ENCODE measurements at places on chromosomes 2 and 18.

- no peak for DNase-seq
Observed at GRCh38 chr2:70978341-70979179, at the start of gene ANKRD53. Gene ANKRD53, plus strand, starts transcription at chr2:70978630. Its CDS starts 16 bp downstream, at chr2:70978646.

- no peak for DNase-seq
Observed at GRCh38 chr2:32357318-32358110, 691 bp downstream of the BIRC6 start.

DNA sequence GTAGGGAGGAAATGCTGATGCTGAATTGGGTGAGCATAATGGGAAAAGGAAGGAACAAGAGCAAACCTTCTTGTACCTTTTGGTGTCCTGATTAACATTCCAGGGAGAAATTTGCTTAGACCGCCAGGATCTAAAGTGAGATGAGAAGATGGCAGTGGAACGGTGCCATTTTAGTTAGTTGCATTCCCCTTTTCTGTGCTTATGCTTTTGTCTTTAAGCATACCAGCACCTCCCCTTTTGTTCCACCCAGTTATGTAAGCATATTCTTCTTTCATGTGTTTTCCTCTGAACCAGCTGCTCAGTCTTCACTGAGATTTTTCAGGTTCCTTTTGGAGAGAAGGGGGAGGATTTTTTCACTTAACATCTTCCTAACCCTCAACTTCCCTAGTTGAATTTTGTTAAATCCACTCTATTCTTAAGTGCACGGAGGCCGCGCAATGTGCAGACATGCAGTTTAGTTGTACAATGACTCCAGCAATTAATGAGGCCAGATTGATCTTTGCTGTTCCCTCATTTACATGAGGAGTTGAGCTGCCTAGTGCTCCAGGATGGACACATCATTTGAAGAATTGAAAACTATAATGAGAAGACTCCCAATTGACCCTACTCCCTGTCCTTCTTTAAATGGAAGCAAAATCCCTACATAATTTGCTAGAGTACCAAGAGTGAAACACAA, 73.9 kb downstream of the MAP4K4 start:
- no peak for DNase-seq

DNA sequence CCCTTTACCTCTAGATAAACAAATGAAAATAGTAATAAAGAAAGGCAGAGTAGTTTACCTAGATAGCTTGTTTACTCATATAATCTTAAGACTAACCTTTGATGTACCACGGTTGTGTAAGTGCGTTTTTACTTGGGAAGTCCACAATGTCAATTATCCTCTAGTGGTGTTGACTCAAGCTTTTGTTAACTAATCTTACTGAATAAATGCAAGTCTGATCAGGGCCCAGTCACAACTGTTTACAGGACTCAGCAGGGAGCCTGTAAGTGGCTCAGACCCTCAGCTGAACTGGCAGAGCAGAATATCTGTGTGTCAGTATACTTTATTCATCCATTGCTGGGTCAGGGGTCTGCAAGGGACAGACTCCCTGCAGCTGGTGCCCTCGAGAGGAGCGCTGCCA, 98.1 kb upstream of the ACAA2 start:
- no peak for DNase-seq
